Fibroblast of skin of abdomen (primary cell): ENCODE measurements at places on chromosomes 11 and 22.

DNA sequence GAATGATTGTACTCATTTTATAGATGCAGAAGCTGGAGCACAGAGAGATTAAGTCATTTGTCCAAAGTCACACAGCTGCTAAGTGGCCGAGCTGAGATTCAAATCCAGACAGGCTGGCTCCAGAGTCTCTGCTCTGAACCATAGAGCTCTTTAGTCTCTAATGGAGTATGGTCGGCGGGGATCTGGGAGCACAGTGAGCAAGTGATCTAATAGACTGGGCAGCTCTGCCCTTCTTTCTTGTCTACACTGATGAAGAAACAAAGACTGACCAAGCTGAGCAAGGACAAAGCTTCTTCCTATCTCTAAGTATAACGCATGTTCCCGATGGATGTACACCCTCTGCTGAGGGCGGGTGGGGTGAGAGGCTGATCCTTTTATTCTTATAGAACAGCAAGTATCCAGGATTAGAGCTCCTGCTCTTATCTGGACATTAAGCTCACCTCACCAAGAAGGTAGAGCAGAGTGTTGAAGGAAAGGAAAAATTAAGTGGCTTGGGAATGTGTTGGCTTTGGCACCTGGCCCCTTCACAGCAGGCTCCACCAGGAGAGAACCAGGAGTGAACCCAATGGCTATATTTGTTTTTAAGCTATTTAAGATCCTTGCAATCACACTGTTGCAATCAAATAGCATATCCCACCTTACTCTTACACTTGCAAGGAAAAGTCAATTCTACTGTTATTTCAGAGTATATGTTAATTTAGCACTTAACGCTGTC lies 68.7 kb downstream of the ETS1 start:
- DNase-seq, result no peak

DNA sequence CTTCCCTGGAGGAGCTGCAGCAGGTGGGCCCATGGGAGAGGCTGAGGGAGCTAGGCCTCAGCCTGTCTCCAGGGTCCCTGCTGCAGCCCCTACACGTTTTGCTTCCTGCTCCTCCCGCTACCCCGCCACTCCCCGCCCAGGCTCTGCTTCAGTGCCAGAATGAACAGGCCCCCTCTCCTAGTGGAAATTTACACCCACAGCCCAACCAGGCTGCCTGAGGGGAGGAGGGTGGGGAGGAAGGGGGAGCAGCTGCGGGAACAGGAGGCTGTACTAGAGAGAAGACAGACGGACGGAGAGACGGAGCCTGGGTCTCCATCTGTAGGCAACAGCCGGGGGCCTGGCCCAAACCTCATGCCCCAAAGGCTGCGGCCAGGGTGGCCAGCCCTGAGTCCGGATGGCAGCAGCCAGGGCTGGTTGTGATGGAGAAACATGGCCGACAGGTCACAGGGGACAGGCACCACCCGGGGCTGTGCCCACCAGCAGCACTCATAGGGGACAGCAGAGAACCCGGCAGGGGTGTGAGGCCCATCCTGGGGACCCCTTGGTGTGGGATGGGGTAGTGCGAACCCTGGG lies 20.6 kb downstream of the FLRT1 start:
- no peak for DNase-seq

DNA sequence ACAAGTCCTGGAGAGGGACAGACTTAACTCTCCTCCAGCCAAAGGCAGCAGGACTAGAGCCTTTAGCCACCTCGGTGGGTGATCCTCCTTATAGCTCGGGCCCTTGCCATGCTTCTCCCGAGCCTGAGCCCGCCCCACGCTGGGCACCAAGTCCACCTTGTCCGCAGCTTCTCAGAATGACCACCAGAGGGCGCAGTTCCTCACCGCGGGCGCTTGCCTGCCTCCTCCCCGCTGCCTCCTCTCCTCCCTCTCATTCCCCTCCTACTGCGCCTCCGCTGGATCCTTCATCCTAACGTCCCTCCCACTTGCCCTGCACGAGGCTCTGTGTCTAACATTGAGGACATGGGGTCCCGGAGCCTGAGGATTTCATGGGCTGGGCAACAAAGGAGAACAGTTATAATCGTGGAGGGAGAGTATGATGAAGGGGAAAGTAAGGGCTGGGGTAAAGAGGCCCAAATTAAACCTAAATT lies 11.3 kb upstream of the MOGAT2 start:
- peak; percentile 60 for DNase-seq

DNA sequence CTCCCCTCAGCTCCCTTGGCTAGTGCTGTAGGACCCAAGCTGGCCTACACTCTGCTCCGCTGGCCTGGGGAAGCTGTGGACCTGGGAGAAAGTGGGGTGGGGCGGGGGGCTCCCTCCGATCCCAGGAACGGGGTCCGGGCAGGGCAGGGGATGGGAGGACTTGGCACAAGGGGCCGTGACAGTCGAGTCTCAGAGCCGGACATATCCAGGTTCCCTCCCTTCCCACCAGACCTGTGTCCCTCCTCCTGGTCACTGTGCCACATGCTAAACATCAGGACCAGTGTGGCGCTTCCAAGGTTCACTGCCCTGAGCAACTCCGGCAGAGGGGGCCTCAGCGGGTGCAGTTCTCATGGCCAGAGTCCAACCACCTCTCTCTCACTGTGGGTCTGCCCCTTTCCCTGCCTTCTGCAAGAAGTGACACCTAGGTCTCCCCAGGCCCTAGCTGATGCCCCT lies 2.0 kb downstream of the DUSP8 start:
- DNase-seq, result no peak

DNA sequence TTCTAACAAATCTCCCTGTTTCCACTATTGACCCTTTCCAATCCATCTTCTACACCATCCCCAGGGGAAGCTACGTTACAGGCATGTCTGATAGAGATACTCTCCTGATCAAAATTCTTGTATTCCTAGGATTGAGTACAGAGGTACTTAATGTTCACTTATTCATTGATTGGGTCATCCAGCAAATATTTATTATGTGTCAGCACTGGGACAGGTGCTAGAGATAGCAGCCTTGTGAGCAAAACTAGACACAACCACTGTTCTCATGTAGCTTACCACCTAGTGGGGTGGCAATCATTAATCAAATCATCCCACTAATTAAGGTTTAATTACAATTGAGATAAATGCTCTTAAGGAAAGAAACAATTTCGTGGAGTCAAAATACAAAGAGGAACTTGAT lies 9.4 kb upstream of the RTCB start:
- no peak for DNase-seq

DNA sequence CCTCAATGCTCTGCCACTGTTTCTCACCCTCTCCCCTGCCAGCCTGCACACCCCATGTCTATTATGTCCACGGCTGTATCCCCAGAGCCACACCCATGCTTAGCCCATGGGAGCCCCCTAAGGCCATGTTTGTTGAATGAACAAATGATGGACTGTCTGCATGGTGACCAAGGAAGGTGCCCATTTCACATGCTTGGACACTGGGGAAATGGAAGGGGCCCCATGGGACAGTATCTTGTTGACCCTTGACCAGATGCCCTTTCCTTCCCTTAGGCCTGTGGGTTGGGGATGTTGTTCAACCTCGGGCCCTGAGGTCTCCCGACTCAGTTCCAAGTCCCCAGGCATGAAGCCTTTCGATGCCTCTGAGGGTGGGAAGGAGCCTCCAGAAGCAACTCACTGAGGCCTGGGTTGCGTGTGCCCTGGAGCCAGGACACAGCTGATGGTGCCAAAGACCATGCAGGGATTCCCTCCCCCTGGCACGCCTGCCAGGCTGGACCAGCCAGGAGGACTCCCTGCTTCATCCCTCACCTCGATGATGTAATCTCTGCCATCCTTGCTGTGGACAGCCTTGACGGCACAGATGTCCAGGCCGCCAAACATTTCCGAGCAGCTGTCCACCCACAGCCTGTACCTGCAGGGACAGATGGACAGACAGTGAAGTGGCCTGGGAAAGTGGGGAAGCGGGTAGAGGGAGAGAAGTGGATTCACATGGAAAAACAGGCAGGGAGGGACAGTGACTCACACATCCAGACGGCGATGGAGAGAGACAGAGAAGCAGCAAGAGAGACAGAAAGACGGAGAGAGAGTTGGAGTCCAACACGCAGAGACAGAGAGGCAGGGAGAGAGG lies 58.9 kb downstream of the FBXO7 start:
- DNase-seq, result peak; percentile 57

DNA sequence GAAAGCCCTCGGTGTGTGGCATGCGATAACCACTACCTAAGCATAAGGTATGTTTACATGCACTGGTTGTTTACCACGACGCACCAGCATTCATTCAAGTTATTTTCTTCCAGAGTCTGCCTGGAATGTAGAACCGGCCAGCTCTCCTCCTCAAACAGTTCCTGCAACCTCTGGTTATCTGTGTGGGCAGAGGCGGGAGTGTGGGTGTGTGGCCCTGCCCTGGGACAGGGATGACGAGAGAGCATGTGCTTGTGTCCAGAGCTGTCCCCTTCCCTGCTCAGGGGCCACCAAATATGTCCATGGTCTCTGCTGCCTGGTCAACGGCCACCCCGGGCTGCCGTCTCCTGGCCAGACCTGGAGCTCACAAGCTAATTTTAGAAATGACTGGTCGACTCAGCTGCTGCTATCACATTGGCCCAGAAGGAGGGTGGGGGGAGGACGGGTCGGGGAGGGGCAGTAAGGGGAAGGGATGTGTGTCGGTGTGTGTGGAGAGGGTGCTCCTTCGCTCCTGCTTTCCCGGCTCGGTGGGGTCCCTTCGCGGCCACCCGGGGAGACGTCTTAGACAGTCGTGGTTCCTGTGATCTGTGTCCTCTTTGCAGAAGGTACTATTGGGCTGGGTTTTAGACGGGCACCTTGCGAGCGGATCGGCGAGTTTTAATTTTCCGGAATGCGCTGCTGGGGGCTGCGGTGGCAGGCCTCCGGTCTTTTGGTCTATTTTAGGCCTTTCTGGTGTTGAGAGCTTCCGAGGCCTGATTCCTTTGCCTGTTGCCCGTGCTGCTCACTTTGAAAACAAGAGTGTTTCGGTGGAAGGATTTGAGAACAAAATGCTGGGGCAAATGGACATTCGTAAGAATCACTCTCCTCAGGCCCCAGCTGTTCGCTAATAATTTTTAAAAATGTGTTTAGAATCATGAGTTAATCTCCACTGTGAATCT lies at the start of gene MYO18B:
MYO18B (plus strand) TSS at position 497 of the 935 bp plus-strand sequence. CDS start 18,905 bp downstream, outside the sequence.
- DNase-seq, result no peak

GRCh38 chr11:70547386-70547785 lies 149.1 kb downstream of the CTTN start:
- no peak for DNase-seq

DNA sequence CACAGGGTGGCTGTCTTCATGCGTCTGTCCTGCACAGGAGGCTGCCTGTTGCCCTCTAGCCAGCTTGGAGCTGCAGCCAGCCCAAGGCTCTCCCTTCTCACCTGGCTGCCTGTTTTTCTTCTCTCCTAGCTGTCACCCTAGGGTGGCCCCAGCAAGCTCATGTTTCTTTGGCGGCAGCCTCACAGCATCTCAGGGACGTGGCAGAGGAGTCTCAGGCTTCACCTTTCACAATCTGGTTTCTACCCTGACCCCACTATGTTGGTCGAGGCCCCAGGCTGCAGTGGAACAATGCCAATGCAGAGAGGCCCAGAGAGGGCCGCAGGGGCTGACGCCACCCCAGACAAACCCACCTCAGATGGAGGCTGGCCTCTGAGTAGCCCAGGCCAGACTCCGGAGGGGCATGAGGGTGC lies 2.5 kb upstream of the CLDN5 start:
- no peak for DNase-seq

DNA sequence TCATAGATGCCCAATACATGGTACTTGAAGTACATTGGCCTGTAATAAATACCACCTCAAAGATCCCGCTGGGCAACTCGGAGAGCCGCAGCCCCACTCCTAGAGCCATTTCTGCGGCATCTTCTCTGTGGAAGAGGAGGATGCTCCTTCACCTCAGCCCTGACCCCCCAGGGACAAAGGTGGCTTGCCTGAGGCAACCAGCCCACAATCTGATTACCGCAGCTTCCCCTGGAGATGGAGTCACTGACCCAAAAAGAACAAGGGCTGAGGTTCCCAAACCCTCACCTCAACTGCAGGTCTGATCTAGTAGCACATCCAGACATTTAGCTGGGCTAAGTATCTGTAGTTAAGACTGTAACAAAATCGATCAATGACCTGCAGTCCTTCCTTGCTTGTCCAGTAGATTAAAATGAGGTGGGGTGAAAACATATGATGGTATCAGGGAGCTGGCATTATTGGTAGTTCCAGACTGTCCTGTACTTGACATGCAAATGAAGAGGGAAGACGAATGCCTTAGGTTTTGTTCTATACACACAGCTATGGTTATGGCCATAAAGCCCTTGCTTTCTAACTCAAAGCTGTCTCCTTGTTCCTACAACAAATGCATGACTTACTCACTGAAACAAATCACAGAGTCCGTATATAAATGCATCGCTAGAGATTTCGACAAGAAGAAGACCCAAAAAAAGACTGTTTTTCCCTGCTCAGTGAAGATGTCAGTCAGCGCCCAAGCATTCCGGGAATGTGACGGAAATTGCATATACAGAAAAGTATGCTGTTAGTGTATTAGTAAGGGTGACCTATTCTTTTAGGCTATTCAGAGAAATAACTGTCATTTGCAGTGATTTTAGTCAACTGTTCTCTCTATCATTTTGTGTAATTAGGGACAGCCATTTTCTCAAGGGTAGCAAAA lies 33.7 kb downstream of the C11orf71 start:
- peak; percentile 93 for DNase-seq

- no peak for DNase-seq
Measured at GRCh38 chr11:46351606-46352005, 4.3 kb downstream of the DGKZ start.

- DNase-seq, result no peak
Measured at GRCh38 chr22:30783021-30783420, 88.3 kb downstream of the OSBP2 start.

- no peak for DNase-seq
Measured at GRCh38 chr22:46726986-46727317, 11.1 kb downstream of the CERK start.

GRCh38 chr11:33598426-33599069 lies 102.1 kb downstream of the C11orf91 start:
- DNase-seq, result no peak

DNA sequence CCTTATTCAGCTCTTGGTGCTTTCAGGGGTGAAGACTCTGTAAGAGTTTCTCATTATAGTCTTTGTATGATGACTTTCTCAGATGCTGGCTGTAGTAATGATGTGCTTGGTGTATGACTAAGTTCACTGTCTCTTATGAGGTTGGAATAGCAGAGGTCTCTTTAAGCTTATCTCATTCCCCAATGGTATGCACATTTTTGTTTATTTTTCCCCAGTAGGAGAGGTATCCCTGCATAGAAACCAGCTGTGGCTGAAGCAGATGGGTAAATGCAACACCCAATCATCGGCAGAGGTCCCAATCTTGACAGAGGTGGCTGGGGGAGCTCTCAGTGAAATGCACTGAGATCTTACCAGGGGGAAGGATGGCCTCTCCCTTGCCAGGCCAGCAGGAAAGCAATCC lies 34.6 kb downstream of the BBOX1 start:
- peak; percentile 64 for DNase-seq

DNA sequence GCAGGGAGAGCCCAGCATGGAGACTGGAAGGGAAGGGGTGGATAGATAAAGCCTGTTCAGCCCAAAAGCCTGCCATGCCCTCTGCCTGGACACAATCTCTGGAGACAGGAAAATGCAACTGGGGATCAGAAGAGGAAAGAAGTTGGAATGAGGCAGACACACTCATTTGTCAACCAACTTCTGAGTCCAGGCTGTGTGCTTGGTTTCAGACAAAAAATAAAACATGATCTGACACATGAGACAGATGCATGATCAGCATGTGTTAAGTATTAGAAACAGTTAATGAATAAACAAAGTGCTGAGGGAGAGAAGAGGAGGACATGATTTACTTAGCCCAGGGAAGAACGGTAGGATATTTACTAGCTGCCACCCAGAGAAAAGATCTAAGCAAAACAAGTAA lies 839 bp downstream of the LRRN4CL start:
- DNase-seq, result no peak
